ENCODE measurements at places on chromosomes 7 and 10.

GRCh38 chr10:113221756-113222168 is 271.7 kb downstream of the TCF7L2 start:
- no peak overlapping the region for H3K4me3 ChIP-seq
- H3K36me3 ChIP-seq, result no peaks in the 10 kb centered on the region
- no peak overlapping the region for H3K27ac ChIP-seq
- DNase-seq, result no peak

DNA sequence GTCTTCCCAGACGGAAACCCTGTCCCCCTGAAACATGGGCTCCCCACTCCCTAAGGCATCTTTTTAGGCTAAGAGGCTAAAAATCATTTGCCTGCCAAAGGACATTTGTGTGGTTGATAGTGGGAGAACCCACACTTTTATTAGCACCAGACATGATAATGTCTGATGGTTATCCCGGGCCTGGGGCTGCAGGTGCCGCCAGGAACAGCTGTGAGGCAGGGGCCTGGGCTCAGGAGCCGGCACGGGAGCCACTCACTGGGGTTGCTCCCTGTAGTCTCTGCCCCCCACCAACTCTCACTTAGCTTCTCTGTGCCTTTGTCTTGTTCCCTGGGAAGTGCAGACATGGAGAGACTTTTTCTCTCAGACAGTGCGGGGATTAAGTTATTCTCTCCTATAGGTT is 193.6 kb downstream of the GLRX3 start:
- H3K27me3 ChIP-seq, result no peaks in the 10 kb centered on the region
- DNase-seq, result no peak
- no peak overlapping the region for H3K27ac ChIP-seq
- H3K4me1 ChIP-seq, result no peaks in the 10 kb centered on the region

DNA sequence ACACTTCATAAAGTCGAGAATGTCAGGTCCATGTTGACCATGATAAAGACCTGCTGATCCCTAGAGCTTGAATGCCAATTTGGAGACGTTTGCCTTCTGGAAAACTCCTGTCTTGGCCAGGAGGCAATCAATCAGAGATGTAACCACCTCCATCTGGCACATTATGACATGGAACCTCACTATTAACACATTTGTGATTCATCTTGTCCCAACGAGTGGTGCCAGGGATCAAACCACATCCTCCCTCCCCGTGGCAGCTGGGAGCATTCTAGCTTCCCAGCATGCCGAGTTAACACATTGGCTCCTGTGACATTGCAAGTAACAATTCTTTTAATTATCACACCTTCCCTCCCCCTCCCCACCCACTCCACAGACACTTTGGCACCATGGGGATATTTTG is 84.0 kb upstream of the PPP1R17 start:
- no peak for DNase-seq
- H3K27ac ChIP-seq, result no peak overlapping the region
- H3K4me1 ChIP-seq, result no peaks in the 10 kb centered on the region
- no peak overlapping the region for H3K4me3 ChIP-seq
- no peaks in the 10 kb centered on the region for H3K36me3 ChIP-seq

DNA sequence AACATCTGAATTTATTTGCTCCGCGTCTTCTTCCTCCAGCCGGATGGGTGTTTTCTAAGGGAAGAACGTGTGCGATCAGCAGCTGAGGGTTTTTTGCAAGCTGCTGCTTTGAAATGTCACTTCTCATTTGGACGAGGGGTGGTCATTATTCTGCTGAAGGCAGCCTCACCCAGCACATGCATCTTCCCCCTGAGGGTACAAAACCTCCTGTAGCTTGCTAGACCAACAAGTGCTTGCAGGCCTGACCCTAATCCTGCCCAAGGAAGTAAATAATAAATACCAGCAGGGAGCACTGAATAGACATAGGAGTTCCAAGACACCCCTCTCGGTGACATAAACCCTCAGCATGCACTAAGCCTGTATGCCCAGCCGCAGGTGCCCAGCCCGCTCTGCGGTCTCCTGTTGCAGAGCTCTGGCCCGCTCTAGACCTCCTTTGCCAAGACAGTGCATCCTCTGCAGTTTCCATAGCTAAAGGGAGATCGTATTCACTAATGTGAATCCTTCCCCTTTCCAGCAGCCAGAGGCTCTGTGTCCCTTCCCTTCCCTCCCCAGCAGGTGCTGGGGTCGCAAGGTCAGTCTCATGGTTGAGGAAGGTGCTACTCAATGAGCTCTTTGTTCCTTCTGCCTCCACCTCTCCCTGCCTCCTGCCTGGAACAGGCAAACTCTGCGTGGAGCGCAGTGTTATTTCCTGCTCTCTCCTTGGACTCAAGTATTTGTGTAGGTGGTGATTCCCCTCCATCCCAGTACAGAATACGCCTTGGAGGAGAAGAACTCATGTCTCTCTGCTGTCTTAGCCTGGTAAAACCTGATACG is 36.6 kb downstream of the SBDS start:
- peaks cover 34% of the 10 kb centered on the region for H3K36me3 ChIP-seq
- H3K4me3 ChIP-seq, result no peak overlapping the region
- H3K4me1 ChIP-seq, result no peaks in the 10 kb centered on the region
- no peaks in the 10 kb centered on the region for H3K27me3 ChIP-seq
- DNase-seq, result no peak
- H3K27ac ChIP-seq, result no peak overlapping the region

DNA sequence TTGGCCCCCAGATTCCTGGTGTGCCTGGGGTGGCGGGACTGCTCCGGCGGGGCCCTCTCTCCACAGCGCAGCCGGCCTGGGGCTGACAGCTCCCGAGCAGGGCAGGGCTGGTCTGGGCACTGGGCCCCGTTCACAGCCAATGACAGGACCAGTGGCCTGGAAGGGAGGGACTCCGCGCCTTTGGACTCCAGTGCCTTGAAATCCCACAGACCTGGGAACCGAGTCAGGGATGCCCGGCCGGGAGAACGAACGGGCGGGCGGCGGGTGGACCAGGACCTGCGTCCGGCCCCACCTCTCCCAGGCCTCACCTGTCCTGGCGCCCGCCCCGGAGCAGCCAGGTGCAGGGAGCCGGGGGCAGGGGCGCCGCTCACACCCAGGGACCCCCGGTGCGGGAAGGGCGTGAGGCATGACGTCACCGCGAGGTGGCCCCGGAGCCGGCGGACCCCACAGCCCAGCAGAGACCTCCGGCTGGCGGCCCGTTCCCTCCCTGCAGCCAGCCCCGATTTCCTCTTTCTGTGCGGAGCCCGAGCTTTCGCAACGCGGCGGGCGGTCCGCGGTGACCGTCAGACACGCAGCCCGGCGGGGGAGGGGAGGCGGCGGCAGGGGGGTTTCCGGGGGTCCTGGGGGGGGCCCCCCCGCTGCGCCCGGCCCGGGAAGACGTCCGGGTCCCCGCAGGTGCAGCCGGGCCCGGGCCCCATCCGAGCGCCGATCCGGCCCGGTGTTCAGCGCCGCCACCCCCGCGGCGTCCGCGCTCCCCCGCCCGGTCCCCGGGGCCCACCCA is 743 bp downstream of the ADAP1 start:
- no peaks in the 10 kb centered on the region for H3K36me3 ChIP-seq
- no peaks in the 10 kb centered on the region for H3K27me3 ChIP-seq
- H3K27ac ChIP-seq, result no peak overlapping the region
- H3K4me1 ChIP-seq, result peaks cover 8% of the 10 kb centered on the region

Data from CD8-positive, alpha-beta memory T cell (primary cell).